Stimulated activated CD8-positive, alpha-beta memory T cell treated with anti-CD3 and anti-CD28 coated beads, Interleukin-7, amount 100 ng/mL, for 24 hours (primary cell): ENCODE measurements at places on chromosomes 4 and X.

DNA sequence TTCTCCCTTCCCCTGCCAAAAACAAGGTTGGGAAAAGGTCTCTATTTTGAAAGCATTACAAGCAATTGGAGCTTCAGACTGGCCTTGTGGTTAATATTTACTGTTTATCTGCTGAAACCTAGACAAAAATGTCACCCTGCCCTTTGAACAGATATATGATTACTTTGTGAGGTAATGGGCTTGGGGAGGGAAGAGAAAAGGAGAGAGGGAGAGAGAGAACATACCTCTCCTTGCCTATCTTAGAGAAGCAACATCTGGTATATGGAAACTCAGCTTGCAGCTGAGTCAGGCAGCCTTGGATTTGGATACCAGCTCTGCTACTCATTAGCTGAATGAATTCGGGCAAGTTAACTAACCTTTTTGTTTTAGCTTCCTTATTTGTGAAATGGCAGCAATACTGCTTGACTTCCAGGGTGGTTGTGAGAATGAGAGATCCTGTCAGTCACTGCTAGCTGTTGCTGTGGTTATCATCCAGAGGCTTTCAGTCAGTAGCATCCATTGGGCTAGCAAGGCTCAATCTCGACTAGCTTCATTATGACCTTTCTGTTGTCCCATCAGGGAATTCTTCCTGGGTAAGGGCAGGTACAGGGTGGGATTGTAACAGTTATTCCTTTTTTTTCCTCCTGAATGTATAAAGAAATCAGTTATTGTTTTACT, 41.1 kb downstream of the ZFX start:
- no peak for DNase-seq

DNA sequence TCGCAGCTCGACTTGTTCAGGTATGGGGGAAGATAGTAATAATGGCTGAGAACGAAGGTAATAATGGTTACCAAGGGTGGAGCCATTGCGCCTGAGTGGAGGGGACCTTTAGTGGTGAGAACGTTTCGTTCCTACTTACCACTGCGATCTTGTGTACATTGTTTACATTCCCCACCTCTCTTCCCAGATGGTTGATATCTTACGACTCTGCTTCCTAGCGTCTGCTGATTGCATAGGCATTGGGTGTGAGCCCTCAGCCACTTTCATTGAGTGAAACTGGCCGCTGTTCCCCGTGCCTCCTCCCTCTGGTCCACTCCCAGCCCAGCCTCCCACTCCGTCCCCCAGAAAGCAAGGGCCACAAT, 850 bp downstream of the IGBP1 start:
- no peak for DNase-seq

GRCh38 chrX:24357106-24357505, 3.3 kb upstream of the SUPT20HL1 start:
- DNase-seq = no peak

DNA sequence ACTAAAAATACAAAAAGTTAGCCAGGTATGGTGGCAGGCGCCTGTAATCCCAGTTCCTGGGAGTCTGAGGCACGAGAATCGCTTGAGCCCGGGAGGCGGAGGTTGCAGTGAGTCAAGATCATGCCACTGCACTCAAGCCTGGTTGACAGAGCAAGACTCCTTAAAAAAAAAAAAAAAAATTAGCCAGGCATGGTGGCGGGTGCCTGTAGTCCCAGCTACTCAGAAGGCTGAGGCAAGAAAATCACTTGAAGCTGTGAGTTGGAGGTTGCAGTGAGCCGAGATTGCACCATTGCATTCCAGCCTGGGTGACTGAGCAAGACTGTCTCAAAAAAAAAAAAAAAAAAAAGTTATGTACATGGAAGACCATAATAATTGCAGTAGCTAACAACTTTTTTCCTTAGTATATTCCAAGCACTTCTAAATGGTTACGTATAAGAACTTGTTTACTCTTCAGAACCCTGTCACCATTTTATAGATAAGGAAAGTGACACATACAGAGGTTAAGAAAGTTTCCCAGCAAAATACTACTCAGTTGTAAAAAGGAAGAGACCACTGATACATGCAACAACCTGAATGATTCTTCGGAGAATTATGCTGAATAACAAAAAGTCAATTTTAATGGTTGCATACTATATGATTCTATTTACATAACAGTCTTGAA, 24.5 kb downstream of the RUFY3 start:
- no peak for DNase-seq

DNA sequence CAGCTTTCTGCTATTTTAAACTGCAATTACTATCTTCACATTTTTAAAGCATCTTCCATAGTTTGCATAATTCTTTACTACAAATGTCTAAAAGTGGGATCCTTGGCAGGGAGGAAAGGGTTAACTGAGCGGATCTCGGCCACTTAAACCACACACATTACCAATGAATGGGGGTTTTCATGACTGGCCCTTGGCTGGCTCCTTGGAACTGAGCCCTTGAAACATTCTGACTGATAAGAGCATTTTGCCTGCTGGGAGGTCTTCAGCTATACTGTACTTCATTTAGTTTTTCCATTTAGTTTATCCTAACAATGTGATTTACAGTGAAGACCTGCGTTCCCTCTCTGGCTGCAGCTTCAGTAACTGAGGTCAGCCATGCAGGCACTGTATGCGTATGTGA, 31.7 kb upstream of the MFAP3L start:
- DNase-seq = no peak

DNA sequence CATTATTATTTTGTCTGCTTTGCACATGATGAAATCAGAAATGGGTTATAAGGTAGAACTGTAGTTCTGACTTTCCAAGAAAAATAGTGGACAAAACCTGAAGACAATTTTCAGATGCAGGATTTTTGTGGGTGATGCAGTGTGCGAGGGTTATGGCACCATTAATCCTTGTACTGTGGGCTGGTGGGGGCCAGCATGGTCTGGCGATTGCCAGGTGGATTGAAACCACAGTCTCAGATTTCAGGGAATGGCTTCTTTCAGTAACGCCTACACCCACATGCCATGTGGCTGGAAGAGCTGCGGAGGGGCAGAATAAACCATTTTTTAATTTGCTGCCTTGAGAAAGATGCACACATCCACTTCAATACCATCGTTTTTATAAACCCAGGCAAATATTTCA, 150.5 kb downstream of the ARSF start:
- DNase-seq = no peak

DNA sequence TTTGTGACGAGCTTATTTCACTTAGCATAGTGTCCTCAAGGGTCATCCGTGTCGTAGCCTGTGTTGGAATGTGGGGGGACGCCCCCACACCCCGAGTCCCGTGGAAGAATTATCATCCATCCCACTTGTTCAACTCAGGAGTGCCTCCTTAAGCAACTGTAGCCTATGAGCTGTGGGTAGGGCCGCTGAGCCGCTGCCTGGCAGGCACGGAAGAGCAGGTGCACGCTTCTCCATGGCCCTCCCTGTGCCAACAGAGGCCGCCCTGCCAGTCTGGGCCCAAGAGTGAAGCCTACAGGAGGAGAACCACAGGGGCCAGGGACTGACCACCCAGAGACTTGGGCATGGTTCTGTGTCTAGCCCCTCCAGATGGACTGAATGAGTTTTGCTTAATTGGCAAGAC, 2.3 kb upstream of the RGS12 start:
- no peak for DNase-seq

GRCh38 chr4:80182237-80182866, 15.0 kb upstream of the PRDM8 start:
- no peak for DNase-seq

- no peak for DNase-seq
Observed at GRCh38 chr4:115844180-115844579, 730.8 kb upstream of the NDST4 start.

GRCh38 chr4:188691811-188692210, 552.6 kb downstream of the TRIML1 start:
- DNase-seq = no peak

DNA sequence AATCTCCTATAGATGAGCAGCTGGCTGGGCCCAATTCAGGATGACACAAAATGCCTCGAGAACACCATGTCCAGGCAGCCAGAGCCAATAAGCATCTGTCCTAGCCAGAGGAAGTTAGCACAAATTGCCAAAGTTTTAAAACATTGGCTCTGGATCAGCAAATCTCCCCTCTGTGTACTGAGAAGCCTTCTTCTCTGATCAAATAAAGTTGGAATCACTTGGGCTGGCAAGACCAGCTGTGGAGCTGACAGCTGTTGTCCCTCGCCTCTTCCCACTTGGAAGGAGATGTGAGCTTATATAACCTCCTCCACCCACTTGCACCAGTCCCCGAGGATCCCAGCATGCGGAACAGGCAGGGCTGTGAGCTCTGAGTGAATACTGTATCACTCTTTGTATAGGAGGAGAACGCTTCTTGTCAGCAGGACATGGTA, 183.9 kb downstream of the OPHN1 start:
- no peak for DNase-seq

GRCh38 chr4:109810552-109811387, 4.8 kb upstream of the GAR1 start:
- no peak for DNase-seq

DNA sequence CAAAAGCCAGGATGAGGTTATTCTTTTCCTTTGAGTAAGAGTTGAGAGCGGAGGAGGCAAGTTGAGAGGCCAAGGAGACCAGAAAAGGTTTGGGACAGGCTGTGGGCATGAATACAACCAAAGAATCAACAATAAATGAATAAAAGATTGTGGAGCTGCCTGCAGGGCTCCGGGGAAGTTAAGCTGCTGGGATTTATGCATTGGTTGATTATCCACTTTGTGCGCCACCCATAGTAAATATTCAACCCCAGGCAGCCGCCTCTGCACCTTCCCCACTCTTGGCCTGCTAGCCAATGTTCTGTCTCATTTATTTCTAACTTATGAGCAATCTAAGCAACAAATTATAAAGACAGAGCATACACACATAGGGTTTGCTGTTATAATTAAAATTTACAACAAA, 28.2 kb upstream of the IGSF1 start:
- DNase-seq = no peak
